GM23338 (cell line): ENCODE measurements at places on chromosomes 2 and 18. TPM values are rescaled to one million over a fixed set of nuclear protein-coding genes. Genes with fewer than 3 reads are reported as not detected.

DNA sequence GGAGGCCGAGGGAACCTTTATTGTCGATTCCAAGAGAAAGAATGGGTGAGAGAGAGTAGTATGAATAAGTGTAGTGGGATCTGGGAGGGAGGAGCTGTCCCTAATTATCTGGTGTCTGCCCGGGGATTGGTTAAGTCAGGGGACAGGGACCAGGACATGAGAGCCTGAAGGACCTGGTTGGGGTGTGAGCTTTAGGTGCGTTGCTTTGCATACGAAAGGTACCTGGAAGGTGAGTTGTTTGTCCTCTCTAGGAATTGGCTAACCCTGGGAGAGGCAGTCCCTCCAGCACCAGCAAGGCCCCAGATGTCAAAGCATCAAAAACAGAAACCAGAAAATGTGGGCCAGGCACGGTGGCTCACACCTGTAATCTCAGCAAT, 48.1 kb upstream of the RPL31 start:
- H3K36me3 ChIP-seq = no peaks in the 10 kb centered on the region
- DNase-seq = peak; percentile 33
- H3K27me3 ChIP-seq = no peaks in the 10 kb centered on the region
- peaks cover 16% of the 10 kb centered on the region for H3K4me1 ChIP-seq
- H3K27ac ChIP-seq = no peak overlapping the region
- H3K4me3 ChIP-seq = no peak overlapping the region

DNA sequence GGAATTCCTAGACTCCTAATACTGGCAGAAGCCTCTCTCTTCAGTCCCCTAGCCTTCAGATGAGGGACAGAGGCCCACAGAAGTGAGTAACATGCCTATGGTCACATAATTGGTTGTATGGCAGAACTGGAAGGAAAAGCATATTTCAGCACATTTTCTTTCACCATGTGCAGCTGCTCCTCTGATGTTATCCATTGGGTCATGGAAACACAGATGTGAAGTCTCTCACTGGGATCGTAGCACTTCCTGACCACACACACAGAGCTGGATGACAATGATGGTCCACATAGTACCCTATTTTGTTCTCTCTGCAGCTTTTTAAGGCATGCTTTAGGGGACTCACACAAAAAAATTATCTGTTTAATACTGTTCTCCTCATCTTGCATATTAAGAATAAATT, 24.5 kb downstream of the MYO3B start:
- DNase-seq = no peak
- H3K4me1 ChIP-seq = no peaks in the 10 kb centered on the region
- H3K27me3 ChIP-seq = no peaks in the 10 kb centered on the region
- no peak overlapping the region for H3K27ac ChIP-seq
- H3K36me3 ChIP-seq = no peaks in the 10 kb centered on the region

DNA sequence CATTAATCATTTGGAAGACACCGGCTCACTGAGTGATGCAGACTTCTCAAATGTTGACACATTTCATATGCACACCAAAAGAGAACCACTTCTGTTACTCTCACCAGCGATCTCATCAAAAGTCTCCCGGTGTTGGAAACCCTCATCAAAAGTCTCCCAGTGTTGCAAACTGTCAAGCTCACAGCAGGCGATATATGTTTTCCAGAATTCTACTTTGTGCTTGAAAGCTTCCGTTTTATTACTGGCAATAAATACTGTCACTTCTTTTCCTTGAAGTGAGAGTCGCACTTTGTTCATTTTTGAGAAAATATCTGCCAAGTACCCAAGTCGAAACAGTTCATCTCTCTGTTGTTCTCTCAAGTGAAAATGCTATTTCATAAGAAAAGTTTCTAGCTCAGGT, 20.5 kb downstream of the MLPH start:
- no peaks in the 10 kb centered on the region for H3K36me3 ChIP-seq
- no peak for DNase-seq
- no peaks in the 10 kb centered on the region for H3K27me3 ChIP-seq
- H3K27ac ChIP-seq = no peak overlapping the region
- H3K4me3 ChIP-seq = no peak overlapping the region

GRCh38 chr2:74186038-74186437, 7.4 kb upstream of the MOB1A start:
- no peak for DNase-seq
- no peaks in the 10 kb centered on the region for H3K27me3 ChIP-seq
- H3K4me3 ChIP-seq = no peak overlapping the region
- no peaks in the 10 kb centered on the region for H3K36me3 ChIP-seq
- H3K4me1 ChIP-seq = peaks cover 19% of the 10 kb centered on the region

- H3K27me3 ChIP-seq = peaks cover 72% of the 10 kb centered on the region
- H3K4me3 ChIP-seq = peak overlapping the region; percentile 93
- no peaks in the 10 kb centered on the region for H3K36me3 ChIP-seq
- no peak overlapping the region for H3K27ac ChIP-seq
- DNase-seq = peak; percentile 43
Measured at GRCh38 chr2:221570321-221570935, 1.7 kb downstream of the EPHA4 start.

DNA sequence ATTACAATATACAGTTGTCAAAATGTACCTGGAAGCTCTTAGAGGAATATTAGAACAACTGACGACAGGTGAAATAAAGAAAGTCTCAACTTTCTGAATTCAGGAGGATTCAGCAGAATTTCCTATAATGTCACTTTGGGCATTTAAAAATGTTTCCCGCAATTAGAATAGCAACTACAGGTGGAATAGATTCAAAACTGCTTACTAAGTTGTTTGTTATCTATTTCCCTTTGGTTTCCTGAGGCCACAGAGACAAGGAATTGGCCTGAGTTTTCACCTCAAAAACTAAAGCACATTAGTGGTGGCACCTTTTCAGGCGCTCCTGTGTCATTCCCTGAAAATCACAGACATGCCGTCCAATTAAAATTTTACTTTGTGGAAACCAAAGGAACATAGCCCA, 729.2 kb upstream of the FANCL start:
- no peak for DNase-seq
- no peaks in the 10 kb centered on the region for H3K27me3 ChIP-seq
- H3K4me1 ChIP-seq = peaks cover 41% of the 10 kb centered on the region
- no peaks in the 10 kb centered on the region for H3K36me3 ChIP-seq

Gene HOXD4
- not detected in 2 replicates for total RNA-seq

Gene UGT1A6
- total RNA-seq = not detected in 2 replicates

Gene CNGA3
- not detected in 2 replicates for total RNA-seq
